ENCODE measurements at places on chromosomes 3 and 15. TPM values are rescaled to one million over a fixed set of nuclear protein-coding genes. Genes with fewer than 3 reads are reported as not detected.

CXCR6 gene
- not detected for total RNA-seq

CNTN4 gene
- not detected for total RNA-seq

ACOX2 gene
- total RNA-seq: 4.9 TPM

NPAP1 gene
- not detected for total RNA-seq

FILIP1L gene
- 104 TPM for total RNA-seq

RTP3 gene
- not detected for total RNA-seq

LIPH gene
- not detected for total RNA-seq

GASK1A gene
- not detected for total RNA-seq

ARHGAP11A gene
- total RNA-seq: 13.5 TPM

KCNAB1 gene
- total RNA-seq: 0.13 TPM

CHL1 gene
- not detected for total RNA-seq

All from bladder microvascular endothelial cell (primary cell).